ENCODE measurements at places on chromosomes 6 and 20.

GRCh38 chr6:142784344-142784743 is 160.6 kb downstream of the HIVEP2 start:
- DNase-seq = peak; percentile 29

DNA sequence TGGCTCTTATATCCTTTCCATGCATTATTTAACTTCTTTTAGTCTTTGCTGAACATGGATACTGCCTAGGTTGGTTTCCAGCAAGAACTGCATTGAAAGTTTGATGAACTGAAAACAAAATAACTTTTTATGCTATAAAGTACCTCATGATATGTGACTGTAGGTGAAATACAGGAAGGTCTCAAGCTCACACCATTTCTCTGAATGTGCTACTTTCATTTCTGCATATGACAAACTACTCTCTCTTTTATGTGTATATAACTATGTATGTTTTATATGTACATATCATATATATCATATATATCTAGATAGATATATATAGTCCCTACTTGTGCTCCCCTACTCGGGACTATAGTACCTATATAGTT is 65.9 kb downstream of the AIG1 start:
- DNase-seq = no peak

DNA sequence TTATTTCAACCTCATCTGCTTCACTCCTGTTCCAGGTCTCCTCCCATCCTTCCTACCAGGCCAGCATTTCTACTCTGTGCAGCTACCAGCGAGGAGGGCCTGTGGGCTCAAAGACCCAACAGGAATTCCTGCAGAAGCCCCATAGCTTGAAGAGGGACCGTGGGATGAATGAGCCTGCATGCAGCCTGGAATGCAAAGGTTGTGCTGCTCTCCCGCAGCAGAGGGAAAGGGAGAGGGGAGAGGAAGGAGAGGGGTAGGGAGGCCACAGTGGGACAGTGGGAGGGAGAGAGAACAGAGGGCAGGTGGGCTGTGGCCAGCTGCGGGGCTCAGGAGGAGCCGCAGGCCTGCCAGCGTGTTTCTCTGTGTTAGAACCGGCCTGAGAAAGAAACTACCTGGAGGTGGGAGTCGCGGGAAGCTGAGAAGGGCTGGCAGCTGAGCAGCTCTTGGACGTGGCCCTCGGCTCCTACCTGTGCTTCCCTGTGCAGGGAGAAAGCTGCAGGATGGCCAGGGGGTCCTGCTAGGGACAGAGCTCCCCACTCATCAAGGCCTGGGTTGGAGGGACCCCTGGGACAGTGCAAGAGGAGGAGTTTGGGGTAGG is 66.1 kb upstream of the MLN start:
- no peak for DNase-seq

GRCh38 chr6:29763491-29764289 is 40.5 kb downstream of the HLA-F start:
- DNase-seq = peak; percentile 15

DNA sequence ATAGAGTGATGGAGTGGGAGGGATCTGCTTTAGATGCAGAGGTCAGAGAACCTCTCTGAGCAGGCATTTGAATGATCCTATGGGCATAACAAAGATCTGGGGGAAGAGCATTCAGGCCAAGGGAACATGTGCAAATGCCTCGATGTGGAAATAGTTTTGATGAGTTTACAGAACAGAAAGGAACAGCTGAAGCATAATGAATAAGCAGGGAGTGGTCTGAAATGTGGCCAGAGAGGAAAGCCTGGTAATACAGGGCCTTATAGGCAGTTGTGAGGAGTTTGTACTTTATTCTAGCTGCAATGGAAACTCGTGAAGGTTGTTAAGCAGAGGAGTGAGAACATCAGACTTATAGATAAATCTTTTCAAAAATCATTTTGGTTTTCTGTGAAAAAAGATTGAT is 33.0 kb upstream of the ME1 start:
- no peak for DNase-seq

DNA sequence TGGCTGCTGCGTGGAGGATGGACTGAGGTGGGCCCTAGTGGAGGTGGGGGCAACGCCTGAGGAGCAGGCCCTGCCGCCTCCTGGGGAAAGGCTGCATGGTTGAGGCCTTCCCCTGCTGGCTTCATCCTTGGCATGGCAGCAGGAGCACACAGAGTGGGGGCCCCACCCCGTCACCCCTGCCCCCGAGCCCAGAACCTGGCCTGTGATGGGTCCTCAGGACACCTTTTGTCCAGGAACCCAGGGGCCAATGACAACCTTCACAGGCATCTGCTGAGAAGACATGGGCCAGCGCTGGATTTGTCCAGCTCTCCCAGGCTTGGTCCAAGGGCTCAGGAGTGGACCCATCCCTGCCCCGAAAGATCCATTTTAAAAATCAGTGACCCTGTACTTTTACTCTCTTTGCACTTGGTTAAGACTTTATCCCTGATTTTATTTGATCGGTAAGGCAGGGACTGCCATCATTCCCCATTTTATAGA is 575 bp upstream of the SLC17A9 start:
- DNase-seq = no peak

- no peak for DNase-seq
Observed at GRCh38 chr20:61806995-61807394, 258.7 kb downstream of the TAF4 start.

DNA sequence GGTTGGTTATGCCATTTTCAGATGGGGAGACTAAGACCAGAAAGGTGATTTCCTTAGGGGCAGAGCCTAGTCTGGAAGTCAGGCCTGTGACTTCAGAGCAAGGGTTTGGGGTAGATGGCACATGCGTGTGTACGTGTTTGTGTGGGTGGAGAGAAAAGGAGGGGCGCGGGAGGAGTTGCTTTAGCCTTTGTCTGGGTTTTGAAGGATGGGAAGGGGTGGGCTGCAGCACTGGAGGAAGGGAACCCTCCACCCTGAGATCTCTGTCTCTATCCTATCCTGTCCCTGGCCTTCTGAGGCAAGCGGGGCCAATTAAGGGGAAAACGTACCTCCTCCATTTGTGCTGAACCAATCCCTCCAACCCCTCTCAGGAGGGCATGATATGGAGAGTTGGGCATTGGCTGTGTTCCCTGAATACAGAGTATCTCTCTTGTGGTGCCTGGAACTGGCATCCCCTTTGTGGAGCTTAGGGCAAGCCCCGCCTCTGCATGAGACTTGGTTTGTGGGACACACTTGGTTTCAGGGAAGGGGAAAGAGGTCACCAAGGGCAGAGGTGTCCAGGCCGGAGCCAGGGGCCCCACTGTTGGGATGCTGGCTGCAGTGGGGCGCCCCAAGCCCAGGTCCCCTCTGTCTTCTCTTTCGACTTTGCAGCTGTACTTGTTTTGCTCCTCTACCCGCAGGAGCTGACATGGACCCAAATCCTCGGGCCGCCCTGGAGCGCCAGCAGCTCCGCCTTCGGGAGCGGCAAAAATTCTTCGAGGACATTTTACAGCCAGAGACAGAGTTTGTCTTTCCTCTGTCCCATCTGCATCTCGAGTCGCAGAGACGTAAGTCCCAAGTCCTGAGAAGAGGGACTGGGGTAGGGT is at the start of gene DBNDD2:
DBNDD2 (plus strand) TSS at position 507 of the 863 bp plus-strand sequence; CDS start at position 686, 179 bp downstream.
- DNase-seq = no peak

DNA sequence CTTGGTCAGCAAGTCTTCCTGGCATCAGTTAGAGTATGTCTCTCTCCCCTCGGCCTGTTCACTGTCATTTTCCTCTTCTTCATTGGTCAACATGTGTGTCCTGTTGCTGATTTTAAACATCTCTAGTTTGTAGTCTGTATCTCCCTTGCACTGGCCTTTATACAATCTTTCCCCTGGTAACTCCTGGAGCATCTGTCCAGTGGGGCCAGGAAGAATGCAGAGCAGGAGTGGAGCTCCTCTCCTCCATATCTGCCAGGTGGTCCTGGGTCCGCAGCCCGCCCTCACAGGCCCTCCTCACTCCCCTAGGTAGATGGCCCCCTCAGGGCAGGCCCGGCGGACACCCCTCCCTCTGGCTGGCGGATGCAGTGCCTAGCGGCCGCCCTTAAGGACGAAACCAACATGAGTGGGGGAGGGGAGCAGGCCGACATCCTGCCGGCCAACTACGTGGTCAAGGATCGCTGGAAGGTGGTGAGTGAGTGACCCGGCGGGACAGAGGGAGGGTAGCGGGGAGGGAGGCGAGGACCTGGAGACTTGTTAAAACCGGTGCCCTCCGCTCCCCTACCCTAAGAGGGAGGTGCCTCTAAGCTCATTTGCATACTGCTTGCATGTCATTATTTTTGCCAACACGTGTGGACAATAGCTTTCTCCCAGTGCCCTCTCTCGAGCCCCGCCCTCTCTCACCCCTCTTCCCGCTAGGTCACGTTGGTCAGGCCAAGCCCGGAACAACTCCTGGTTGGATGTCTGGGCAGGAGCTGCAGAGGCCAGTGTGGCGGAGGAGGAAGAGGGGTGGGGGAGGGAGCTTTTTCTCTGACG is 3.2 kb downstream of the TTBK1 start:
- no peak for DNase-seq

All from stimulated activated CD4-positive, alpha-beta T cell treated with anti-CD3 and anti-CD28 coated beads, Interleukin-4, amount 100 ng/mL, for 24 hours (primary cell).